Effector memory CD8-positive, alpha-beta T cell (primary cell): ENCODE measurements at places on chromosomes 6 and 20.
A peak's percentile ranks its signal among the peaks of the same experiment; 100 is the strongest.

DNA sequence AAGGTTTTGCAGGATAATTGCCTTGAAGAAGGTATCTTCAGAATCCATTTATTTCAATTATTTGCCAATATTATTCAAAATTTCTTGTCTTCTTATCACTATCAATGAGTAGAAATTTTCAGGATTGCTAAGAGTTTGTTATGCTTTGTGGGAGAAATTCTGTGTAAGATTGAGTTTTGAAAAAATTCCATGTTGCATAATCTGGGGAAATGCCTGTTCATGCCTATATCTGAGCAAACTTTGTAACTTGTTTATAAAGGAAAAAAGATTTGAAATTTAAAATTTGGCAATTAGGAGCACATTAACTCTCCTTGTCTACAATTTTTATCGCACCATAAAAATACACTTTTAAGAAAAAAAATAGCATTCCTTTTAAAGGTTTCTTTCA, 39.8 kb upstream of the EDN1 start:
- DNase-seq, result no peak

GRCh38 chr20:56506103-56506502, 18.4 kb upstream of the FAM209A start:
- no peak for DNase-seq

GRCh38 chr6:110880651-110881050, 6.1 kb downstream of the AMD1 start:
- no peak for DNase-seq

DNA sequence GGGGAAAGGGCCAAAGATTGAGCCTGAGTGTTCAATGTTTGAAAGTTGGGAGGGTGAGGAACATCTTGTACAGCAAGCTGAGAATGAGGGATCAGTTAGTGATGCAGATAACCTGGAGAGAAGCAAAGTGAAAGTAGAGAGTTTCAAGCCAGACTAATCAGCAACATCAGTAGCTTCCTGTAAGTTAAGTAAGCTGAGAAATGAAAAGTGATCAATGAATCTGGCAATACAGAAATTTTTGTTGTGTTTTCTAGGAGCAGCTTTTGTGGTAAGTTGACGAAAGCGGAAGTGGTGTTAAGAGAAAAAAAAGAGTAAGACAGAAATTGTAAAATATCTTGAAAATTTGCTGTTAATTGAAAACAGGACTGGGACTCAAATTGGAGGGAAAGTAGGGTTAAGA, 855.5 kb upstream of the MAP3K7 start:
- no peak for DNase-seq

- DNase-seq, result no peak
Measured at GRCh38 chr6:4920914-4921410, 82.9 kb downstream of the RPP40 start.

DNA sequence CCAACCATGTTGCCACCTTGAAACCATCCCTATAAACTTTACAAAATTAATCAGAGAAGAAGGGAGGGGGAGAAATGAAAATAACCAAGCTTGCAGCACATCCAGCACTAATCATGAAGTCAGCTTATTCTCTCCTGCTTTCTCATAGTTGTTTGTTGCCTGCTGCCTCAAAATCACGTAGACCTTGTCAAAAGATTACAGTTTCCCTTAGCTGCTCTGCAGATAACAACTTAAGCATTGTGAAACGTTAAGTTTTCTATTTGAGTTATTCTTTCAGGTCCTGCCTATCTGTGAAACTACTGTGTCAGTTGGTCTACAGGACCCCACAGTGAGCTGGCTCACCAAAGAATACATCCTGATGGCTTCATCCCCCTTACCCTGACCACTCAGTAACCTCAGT, 32.9 kb downstream of the SLC17A4 start:
- DNase-seq, result no peak

DNA sequence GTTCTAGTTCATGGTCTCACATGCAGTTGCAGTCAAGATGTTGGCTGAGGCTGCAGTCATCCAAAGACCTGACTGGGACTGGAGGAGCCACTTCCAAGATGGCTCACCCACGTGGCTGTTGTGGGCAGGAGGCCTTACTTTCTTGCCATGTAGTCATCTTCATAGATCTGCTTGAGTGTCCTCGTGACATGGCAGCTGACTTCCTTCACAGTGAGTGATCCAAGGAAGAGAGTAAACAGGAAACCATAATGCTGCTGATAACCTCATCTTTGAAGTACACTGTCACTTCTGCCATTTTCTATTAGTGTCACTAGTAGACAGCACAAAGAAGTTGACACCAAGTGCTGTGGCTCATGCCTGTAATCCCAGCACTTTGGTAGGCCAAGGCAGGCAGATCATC, 40.1 kb upstream of the AKIRIN2 start:
- peak; percentile 48 for DNase-seq

DNA sequence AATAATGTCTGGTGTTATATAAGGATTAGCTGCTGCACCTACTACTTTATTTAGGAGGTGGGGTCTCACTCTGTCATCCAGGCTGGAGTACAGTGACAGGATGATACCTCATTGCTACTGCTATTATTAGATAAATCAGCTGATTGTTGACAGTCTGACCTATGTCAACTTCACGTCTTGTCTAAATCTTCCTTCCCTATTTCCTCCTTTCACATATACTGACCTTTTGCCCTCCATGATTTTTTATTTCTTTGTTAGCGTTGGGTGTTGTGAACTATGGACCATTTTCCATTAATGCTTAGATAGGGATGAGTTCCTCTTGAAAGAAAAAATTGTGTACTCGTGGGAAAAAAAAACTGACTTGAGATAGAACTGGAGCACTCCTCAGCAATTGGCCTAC, 109.9 kb upstream of the BEND6 start:
- DNase-seq, result no peak

- DNase-seq, result no peak
Measured at GRCh38 chr20:41476013-41476441, 109.4 kb upstream of the EMILIN3 start.

DNA sequence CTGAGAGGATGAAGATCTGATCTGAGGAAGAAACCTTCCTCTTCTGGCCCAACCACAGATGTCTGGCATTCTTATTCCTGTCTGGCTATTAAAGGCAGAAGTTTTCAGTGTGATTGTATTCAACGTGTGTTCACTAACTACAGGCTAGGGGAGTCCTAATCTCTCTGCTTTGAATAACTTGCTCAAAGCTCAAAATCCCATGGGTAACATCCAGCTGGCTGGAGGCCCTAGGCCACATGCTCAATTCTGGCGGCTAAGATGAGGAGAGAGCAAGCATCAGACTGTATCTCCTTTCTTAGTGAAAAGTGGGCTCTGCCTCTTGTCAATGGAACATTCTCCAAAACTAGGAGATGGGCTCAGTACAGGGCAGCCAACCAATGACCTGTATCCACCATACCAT, 478.0 kb downstream of the KIF16B start:
- DNase-seq, result no peak

- DNase-seq, result no peak
Measured at GRCh38 chr20:47063407-47063806, 168.8 kb downstream of the EYA2 start.

DNA sequence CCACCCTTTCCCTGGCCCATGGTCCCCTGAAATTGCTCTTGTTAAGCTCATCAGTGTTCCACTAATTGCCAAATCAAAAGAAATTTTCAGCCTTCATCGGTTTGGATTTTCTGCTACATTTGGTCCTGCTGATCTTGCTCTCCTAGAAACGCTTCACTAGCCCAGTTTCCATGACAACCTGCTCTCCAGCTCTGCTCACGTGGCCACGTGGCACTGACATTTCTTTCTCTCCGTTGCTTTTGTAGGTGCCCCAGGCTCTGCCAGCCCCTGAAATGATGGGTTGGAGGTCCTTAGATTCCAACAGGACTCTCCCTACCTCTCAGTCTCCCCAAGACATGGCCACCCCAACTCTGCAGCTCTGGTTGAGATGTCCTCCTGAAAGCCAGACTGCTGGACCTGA, 45.8 kb upstream of the NNAT start:
- DNase-seq, result no peak

- no peak for DNase-seq
Measured at GRCh38 chr6:138275976-138276375, 57.7 kb upstream of the PBOV1 start.

GRCh38 chr20:2872459-2873009, 747 bp upstream of the PTPRA start:
- peak; percentile 66 for DNase-seq

- no peak for DNase-seq
Measured at GRCh38 chr6:41470331-41471063, 75.7 kb upstream of the FOXP4 start.

DNA sequence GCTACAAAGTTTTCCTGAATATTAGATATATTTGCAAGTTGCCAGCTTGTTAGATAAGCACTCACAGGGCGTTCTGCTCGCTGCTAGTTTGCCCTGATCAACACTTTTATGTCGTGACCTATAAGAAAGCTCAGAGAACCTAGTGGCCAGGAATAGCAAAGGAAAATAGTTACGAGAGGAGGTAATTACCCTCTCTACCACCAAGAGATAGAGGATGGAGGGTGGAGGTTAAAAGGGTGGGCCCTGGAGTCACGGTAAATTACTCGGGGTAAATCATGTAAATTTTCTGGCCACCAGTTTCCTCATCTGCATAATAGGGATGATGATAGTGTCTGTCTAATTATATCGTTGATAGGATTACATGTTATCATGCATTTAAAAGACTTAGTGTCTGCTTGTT, 87.2 kb downstream of the JPH2 start:
- no peak for DNase-seq

GRCh38 chr20:48489046-48489463, 338.7 kb downstream of the PREX1 start:
- no peak for DNase-seq

GRCh38 chr6:21138336-21139069, 455.0 kb upstream of the SOX4 start:
- no peak for DNase-seq

DNA sequence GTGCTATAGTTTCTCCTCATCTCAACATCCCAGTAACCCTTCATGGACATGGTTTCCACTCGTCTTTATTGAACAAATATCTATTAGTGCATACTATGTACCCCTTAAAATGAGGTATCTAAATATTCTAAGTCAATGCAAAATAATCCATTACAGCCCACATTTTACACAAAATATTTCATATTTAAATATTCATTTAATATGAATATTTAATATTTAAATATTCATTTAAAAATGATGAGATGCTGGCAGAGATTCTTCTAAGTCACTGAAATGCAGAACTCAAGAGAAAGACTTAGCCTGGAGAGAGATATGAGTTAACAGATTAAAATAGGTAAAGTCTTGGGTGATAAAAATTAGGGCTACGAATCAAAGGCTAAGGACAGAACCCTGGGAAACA, 17.9 kb downstream of the EPB41L2 start:
- DNase-seq, result no peak

DNA sequence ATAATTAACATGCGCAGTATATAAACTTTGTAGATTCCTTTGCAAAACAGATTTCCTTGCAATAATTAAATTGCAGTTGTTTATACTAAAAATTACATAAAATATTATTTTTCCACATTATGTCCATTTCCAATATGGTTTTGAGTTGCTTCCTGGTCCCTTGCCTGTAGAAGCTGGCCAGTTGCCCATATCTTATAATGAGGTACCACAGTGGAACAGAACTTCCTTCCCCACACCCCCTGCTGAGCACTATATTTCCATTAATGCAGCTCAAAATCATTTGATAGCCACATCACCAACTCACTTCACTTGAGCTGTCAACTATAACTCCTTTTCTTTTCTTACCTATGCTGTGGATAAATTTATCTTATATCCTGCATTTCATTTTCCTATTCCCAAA, 194.6 kb downstream of the DST start:
- DNase-seq, result no peak

- no peak for DNase-seq
Measured at GRCh38 chr6:147126618-147127022, 77.6 kb upstream of the STXBP5 start.

DNA sequence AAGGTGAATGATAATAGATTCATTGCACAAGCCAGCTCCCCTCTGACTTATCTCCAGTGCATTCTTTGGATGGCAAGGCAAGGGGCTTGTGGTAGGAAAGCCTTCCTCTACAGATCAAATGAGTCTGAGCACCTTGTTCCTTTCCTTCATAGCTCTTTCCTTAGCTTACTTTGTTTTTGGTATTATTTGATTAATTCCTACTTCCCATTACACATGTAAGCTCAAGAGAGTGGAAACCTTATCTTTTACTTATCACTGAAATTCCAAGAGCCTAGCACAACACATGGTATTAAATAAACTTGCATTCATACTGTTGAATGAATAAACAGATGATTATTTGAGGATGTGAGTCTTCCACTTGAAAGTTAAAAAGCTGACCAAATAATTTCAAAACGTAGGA, 41.7 kb downstream of the FRK start:
- no peak for DNase-seq

DNA sequence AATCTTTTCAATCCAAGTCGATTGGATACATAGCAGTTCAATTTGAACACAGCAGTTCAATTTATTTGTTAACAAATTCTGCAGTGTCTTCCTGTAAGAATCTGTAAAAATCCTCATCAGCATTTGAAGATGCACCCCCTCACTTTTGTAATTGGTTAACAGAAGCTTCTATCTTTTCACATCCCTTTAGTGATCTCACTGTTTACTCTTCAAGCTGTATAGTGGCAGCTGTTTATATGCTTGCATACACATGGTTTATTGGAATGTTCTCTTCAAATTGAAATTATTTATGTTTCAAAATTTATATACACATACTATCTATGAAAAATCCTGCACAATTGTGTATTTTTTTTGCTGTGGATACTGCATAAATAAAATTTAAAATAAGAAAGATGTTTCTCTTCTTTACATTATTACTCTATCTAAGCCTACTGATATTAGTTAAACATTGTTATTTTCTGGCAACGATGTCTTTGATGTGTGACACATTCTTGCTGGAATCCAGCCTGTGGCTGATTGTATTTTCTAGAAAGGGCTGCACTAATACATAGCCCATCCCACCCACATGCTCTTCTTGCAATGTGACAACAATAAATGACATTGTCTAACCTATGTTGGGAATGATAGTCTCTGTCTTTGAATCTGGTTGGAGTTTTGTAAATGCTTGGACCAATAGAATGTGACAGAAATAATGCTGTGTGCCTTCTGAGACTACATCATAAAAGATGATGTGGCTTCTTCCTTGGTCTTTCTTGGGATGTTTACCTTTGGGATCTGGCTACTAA, 573.0 kb downstream of the CD109 start:
- DNase-seq, result no peak

DNA sequence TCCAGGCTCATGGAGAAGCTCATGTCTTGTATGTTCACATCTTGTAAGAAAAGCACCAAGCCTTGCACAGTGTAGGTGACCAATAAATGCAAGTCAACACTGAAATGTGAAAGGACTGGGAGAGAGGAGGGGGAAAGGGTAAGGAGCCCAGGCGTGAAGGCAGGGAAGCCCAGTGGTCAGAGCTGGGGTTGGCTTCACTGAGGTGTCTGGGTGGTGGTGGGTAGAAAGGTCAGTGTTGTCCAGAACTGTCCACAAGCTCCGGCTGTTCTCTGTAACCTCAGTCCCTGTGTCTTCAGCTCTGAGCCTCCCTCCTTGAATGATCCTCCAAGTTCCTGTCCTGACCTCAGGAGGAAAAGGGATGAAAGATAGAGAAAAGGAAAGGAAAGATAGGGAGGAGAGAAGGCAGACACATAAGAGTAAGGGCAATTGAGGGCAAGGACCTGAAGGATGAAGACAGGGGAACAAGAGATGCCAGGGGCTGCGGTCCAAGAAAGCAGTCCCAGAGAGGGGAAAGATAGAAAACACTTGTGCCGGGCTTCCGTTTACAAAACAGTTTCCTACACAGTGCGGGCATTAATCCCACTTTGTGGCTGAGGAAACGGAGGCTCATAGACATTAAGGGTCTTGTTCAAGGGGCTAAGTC, 2.4 kb upstream of the TNXB start:
- DNase-seq, result no peak

GRCh38 chr6:28264834-28265401, 2.0 kb upstream of the ZSCAN26 start:
- DNase-seq, result no peak
